NCI-H774 (cell line): ENCODE measurements at places on chromosomes 11 and 22.

DNA sequence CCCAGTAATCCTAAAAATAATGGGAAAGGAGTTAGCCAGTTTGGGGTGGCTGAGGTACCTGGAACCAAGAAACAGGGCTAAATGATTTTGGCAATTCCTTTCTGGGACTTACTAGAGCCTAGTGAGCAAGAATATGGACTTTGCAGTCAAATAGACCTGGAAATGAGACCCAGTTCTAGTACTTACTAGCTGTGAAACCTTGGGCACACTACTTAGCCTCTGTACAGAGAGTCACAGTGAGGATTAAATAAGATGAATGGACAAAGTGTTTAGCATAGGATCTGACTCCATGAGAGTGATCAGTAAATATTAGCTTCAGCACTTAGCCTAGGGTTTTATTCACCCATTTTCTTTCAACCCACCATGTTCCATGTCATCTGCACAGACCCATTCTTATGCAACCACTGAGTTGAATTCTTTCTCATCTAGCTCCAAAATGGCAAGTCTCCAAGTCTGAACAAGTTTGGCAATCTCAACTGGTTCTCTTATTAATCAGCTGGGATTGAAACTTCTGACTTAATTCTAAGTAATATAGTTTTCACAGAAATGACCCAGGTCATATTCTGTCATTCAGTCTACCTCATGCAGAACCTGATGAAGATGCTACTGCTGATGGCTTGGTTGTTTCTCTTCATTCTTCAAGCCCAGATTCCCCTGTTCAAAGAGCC, 15.0 kb upstream of the SORL1 start:
- no peak for DNase-seq

GRCh38 chr11:13884158-13884799, 78.2 kb upstream of the SPON1 start:
- no peak for DNase-seq

GRCh38 chr11:65588199-65589054, 7.2 kb downstream of the KCNK7 start:
- peak; percentile 2 for DNase-seq

GRCh38 chr11:116563028-116563711, 209.6 kb downstream of the BUD13 start:
- DNase-seq = no peak

DNA sequence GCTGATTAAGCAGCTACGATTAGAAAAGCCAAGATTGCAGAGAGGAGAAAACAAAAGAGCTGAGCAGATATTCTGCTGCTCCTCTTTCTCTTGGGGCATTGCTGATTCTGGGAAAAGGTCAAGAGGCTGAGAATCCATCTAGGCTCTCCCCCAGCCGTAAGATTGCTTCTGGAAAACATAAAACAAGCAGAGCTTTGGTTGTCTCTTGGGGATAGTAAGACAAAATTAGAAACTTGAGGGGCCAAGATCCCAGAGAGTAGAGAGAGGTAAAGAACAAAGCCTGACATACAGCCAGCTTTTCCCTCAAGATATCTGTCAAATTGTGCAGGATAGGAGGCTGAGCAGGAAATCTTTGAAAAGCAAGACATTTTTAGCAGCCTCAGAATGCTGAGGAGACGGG, 158.2 kb downstream of the TTC28 start:
- DNase-seq = no peak

DNA sequence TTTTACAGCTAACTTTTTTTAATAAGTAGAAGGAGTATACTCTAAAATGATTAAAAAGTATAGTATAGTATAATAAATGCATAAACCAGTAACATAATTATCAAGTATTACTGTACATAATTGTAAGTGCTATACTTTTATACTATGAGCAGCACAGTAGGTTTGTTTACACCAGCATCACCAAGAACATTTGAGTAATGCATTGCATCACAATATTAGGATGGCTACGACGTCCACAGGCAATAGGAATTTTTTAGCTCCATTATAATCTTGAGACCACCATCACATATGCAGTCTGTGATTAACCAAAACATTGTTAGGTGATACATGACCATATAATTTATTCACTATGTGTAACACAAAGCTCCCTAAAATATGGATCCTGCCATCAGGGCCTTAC, 20.4 kb downstream of the RNF141 start:
- no peak for DNase-seq

DNA sequence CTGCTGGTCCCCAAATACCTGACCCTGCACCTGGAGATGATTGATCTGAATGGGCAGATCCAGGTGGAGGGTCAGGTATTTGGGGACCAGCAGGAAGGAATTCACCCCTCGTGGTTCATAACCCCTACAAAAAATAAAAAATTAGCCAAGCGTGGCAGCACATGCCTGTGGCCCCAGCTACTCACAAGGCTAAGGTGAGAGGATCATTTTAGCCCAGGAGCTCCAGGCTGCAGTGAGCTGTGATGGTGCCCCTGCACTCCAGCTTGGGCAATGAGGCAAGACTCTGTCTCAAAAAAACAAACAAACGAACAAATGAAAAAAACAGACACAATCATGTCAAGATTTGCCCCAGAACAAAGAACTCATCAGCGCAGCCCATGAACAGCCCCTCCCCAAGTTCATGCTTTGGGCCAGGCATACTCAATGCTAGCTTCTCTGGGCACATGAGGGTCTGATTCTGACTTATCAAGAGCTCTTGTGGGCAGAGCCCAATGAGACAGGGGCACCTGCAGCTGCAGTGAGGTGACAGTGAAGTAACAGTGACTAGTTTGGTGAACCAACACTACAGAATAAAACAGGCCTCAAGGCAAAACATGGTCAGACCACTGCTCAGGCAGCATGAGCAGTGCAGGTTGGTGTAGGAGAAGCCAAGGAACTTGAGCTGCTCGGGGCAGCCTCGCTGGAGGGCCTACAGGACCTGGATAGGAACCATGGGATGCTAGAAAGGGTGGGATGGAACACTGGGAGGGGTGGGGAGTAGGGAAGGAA, 10.2 kb upstream of the FCHSD2 start:
- no peak for DNase-seq

- peak; percentile 17 for DNase-seq
Observed at GRCh38 chr11:68373815-68374501, 61.6 kb downstream of the LRP5 start.

DNA sequence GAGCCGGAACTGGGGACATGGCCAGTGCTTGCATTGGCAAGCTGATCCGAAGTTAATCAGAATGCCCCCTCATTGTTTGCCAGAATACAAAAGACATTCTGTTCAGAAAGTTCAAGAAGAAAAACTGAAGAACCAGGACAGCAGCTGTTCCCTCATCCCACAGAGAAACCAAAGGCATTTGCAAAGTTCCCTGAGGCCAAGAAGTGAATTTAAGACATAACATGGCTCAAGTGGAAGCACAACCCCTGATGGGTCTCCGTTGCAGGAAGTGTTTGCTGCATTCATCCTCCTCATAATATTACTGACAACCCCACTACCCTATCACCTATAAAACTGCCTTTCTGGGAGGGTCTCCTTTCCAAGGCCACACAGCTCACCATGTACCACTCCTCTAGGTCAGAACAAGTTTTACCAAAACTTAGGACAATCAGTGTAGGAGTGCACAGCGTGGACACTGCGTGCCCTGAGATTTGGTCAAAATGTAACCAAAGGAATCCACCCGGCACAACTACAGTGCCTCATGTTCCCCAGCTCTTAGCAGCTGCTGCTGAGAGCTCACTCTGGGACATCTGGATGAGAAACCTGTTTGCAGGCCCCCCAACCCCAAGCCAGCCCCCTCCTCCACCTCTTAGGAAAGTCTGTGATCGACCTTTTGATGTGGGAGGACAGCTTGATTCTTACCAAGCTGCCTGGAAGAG, 101.6 kb upstream of the AKIP1 start:
- DNase-seq = no peak

DNA sequence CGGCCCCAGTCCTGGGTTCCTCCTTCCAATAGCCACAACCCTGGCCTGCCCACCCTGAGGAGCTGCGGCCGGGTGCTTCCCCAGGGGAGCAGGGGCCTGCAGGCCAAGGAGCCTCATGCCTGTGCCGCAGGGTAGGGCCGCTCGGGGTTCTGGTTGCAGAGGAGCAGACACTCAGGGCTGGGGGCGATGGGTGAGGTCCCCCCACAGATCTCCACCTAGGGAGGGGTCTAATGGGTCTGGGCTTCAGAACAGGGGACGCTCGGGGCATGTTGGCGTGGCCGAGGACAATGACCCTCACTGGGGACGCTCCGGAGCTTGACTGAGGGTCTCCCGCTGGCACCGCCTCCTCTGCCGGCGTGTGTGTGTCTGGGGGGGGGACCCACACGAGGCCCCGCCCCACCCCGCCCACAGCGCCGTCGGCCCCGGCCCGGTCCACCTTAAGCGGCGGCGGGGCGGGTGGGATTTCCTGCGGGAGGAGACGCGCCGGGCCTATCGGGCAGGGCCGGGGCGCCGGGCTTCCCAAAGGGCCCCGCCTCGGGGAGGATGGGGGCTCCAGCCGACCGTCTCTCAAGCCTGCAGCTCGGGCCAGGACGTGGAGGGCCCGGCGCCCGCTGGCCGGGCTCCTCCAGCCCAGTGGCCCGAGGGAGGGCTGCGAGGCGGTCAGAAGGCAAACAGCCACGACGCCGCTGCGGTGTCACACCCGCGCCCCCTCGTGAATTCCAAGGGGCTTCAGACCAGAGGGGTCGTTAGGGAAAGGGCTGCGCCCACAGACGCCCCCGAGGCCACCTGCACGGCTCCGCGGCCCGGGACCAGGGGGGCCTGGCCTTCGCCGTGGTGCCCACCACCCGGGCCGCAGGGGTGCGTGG, 640 bp upstream of the ZDHHC8 start:
- no peak for DNase-seq

DNA sequence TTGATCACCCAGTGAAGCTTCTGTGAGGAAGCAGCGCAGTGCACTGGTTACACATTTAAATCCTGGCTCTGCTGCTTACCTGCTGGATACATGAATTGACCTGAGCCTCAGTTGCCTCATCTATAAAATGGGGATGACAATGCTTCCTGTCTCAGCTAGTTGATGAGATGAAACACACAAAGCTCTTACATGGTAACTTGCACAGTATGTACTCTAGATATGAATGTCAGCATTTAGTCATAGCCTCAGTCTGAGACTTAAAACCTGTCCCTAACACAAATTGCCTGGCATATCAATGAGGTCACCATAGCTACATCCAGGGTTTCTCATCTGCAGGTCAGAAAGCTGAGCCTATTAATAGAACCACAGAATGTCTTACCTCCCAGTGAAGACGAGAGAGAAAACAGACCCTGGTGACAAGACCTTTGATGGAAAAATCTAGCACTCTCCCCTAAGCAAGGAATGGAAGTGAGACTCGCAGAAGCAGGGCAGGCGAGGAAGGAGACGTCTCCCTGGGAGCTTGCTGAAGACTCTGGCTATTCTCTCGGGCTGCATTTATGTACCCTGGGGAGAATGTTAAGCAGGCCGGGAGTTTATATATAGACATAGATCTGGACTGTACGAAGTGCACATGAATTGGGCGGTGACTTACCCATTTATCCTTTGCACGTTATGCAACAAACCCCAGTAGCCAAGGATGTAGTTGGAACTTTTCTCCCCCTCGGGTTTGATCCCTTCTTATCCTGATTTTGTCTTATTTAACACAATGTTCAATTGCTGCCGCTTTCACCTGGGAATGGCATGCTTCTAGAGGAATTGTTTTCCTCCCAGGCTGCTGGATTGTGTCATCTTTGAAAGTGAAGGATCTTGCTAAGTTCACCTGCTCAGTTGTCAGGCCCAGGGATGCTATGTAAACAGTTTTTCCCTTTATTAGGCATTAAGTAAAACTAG, 18.0 kb downstream of the SDHAF2 start:
- DNase-seq = no peak

GRCh38 chr22:32331236-32331917, 26.3 kb upstream of the RFPL3 start:
- DNase-seq = no peak

DNA sequence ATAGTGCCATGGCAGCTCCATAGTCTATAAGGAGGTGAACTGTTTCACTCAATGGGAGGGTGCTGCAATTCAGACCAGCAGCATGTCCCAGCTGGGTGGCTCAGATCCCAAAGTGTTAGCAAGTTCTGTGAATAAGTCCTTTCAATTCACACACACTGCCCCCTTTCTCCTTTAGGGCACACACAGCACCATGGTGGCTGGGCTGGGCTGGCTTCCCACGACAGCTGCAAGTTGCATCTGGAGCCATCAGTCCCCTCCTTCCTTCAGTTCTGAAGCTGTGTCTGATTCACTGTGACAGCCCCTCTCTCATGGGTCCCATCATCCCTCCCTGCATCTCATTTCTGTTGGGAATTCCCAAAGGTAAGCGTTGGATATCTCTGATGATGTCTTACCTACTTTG, 324.1 kb upstream of the NCAM1 start:
- no peak for DNase-seq
